ENCODE measurements at places on chromosomes 4 and X.

- DNase-seq: no peak
These were observed 726.0 kb downstream of the GRID2 start for GRCh38 chr4:93029769-93030168.

GRCh38 chr4:153788051-153788412, 851 bp downstream of the SFRP2 start:
- DNase-seq: no peak

GRCh38 chr4:9765091-9765490, 16.3 kb upstream of the DRD5 start:
- no peak for DNase-seq

DNA sequence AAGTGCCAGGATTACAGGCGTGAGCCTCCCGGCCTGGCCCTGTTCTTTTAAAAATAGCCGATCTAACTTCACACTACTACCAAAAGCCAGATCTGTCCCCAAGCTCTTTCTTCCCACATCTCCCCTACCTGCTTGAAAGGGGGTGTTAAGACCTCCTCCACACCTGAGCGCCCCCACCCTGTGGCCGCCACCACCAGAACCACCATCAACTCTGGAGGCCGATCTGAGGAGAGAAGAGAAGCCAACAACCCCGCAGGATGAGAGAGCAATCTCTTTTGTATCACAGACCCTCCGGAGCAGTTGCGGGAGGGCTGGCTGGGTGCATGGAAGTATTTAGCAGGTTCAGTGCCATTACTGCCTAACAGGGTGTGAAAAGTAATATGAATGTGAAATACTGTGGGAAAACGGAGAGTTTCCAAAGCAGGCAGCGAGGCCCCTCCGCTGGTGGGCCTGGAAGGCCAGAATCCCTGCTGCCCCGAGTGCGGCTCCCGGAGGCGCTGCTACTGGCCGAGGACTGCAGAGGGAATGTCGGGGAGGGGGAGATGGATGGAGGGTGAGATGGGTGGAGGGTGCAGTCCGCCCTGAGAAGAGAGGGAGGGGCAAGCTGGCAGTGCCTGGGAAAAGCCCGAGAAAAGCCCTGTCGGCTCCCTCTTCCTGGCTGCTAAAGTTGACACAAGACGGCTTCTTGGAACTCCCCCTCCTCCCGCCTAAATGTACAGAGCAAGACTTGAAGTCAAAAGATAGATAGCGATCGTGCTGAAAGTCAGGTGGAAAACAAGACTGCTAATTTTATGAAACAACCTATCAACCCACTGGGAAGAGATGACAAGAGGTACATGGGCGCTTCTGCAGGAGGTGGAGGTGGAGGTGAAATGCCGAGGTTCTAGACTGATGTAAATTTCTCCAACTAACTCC, 22.3 kb downstream of the HAND2 start:
- DNase-seq: no peak

DNA sequence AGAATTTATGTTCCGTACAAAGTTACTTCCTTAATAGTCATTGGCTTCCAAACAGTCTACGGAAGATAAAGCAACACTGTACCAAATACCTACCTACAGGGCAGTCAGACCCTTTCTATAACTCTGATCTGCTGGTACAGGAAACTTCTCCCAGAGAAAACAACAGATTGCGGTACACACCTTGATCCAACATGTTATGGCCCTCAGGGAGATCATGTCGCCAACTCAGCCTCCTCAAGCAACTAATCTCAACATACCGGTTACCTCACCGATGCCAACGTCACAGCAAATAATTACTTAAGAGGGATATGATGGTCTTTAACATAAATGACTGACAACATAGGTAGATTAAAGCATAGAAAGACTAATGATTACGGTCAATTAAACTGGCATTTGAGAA, 70.4 kb downstream of the RFC1 start:
- DNase-seq: no peak

GRCh38 chr4:37132975-37133360, 111.6 kb upstream of the NWD2 start:
- DNase-seq: no peak

- DNase-seq: no peak
These were observed 307 bp upstream of the ATRX start for GRCh38 chrX:77786365-77786680.

GRCh38 chr4:164937576-164938270, 39.7 kb downstream of the TRIM61 start:
- DNase-seq: no peak

- no peak for DNase-seq
These were observed 42.5 kb downstream of the UNC5C start for GRCh38 chr4:95506264-95506663.

DNA sequence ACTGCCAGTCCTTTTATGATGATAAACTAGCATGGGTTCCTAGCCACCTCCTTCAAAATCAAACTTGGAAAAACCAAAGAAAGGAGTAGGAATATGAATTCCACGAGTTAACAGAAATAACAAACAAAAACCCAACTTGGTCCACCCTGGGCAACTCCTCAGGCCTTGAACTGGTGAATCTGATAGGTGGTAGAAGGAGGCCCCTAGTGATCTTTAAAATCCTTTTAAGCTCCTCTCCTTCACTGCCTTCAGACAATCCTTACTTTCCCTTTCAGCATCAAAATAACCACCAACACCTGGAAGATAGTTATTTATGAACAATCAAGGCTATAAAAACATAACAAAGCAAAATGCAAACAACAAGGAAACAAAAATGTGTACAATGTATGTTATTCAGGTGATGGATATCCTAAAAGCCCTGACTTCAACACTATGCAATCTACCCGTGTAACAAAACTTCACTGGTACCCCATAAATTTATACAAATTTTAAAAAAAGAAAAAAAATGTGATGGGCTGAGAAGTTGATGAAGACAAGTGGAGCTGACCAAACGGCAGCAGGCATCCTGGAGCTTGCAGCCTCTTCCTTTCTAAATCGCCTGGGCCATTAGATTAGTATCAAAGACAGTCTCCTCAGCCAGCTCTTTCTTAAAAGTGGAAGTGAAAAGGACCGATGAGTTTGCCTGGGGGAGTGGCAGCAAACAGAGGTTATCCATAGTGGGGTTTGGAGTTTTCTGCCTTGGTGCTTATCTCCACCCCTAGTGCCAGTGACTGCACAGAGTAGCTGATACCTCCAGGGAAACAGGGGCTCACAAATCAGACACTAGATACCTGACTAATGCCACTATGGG, 179.6 kb downstream of the TMA16 start:
- DNase-seq: no peak

DNA sequence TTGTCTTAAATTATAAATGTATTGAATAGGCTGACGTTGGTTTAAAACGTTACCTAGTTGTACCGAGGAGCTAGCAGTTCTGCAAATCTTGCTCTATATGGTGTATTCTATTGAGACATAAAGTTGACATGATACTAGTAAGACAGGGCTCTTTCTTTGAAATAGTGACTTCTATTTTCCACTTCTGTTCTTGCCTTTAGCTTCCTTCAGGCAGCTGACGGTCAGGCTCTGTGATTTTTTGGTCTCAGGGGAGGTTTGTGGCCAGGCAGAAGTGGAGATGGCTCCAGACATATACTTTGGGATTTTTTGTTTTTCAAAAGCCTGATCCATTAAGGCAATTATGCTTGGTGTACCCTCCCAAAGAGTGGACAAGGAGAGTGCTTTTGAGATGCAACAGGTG, 95.2 kb downstream of the SLC34A2 start:
- no peak for DNase-seq

DNA sequence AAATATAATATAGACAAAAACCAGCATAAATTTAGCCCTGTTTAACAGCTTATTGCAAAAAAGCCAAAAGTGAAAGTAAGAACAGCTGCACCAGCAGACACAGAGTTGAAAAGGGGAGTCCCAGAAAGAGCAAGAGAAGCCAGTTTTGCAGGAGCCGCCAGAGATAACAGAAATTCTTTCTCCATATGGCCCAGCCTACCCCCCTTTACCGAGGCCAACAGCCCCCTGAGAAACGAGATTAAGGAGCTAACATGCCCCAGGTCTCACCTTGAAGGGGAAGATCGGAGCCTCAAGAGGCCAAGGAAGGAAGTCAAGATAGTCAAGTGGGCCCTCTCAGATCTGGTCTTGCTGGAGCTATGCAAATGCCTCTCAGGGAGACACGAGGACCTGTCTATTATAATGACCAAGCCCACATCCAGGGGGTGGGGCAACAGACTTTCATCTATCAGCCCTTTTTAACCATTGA, 4.8 kb downstream of the ACOX3 start:
- DNase-seq: no peak

DNA sequence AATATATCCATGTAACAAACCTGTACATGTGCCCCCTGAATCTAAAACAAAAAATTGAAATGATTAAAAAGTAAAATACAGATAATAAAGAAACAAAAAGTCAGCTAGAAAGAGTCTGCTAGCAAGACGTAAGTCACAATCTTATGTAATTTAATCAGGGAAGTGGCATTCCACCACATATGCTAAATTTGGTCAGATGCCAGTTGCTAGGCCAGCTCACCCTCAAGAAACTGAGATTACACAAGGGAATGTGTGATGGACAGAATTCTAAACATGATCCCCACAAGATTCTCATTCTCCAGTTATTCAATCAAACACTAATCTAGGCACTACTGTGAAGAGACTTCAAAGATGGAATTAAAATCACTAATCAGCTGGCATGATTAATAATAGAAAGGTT, 689.3 kb downstream of the CENPC start:
- DNase-seq: no peak

DNA sequence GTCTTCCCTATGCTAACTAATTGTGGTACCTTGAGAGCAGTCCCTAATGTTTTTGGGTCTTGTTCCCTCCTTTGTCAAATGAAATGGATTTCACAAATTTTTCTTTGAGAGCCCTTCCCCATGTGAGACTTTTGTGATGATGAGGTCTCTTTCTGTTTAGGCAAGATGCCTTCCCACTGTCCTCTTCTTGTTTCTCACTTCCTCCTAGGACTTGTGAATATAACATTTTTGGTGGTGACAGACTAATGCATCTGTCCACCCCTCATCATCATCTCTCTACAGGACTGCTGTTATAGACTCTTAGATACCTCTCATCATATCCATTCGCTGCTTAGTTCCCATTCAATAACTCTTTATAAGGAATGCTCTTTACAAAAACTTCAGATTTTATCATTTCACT, 8.7 kb upstream of the ANK2 start:
- DNase-seq: no peak
